Kidney (tissue), 22 donors: ENCODE measurements at places on chromosomes 4 and X. TPM values are rescaled to one million over a fixed set of nuclear protein-coding genes. Genes with fewer than 3 reads are reported as not detected.

Gene MAGEB1
- total RNA-seq: not detected

Gene TRPC5OS
- not detected for total RNA-seq

DNA sequence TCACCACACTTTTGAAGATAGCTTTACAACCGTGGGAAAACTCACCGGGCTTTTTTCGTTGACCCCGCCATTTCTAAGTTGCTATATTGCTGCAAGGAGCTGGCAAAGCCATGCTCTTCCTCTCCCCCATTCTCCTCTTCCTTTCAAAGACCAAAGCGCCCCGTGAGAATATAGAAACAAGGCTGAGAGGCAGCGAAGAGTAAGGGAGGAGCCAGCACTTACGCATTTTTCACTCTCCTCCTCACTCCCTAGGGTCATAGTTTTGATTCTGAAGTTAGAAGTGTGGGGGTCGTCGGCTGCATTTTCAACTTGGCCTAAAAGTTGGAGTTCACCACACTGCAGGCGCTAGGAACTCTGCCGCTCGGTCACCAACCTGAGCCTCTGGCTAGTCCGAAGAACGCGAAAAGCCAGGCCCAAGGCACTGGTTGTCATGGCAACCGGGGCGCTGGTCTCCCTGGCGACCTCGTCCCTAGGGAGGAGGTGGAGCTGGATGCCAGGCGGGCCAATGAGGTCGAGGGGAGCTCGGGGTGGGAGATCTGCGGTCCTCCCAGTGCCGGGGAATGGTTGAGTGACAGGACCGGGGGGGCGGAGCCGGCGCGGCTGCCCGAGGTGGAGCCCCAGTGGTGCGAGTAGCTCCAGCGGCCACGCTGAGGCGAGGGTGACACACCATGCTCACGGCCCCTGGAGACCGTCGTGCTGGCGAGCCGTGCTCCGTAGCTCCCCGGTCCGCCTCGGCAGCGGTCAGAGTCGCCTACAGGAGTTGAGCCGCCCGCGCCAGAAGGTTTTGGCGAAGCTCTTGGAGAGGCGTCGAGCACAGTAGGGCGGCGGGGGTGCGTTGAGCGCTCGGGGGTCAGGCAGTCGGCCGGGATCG is at the start of gene PTPN13:
Gene PTPN13 (plus strand): TSS at position 628 of the 871 bp plus-strand sequence. CDS start 40,942 bp downstream, outside the sequence.
- H3K27ac ChIP-seq: peak within 1 kb of the TSS; percentile 87
- no peaks in the 10 kb centered on the region for H3K27me3 ChIP-seq
- H3K36me3 ChIP-seq: no peaks in the 10 kb centered on the region
- DNase-seq: peak; percentile 99

DNA sequence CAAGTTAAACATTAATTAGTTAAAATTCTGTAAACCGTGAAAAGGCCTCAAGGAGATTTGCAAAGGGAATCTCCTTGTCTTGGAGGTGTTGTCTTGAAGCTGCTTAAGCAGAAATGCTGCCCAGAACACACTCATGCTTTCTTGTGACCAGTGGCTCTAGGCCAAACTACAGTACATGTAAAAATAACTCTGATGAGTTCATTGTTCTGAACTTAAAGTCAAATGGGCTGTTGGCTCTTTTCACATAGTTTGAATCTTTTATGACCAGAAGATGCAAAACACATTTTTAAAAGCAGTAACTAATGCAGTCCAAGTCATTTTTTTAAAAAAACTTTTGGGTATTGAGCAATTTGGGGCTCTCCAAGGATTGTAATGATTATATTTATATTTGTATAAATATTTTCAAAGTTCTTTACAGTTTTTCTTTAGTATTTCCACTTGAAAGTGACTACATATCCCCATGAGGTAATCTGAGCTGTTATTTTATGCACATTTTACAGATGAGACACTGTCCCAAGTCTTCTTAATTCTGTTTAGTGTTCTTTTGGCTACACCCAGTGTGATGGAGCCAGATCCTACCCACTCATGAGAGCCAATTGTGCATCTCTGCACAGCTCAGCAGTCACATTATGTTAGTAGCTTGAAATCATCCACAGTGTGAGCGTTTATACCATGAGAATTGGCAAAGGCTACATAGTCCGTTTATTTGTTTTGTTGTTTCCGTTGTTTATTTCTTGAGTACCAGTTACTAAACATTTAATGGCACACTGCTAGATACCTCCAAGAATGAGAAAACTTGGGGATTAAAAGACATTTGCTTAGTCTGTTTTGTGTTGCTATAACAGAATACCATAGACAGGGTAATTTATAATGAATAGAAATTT is 112.8 kb upstream of the ATXN3L start:
- H3K36me3 ChIP-seq: no peaks in the 10 kb centered on the region
- H3K27ac ChIP-seq: no peak overlapping the region
- peak; percentile 87 for DNase-seq
- no peak overlapping the region for H3K4me3 ChIP-seq
- peaks cover 5% of the 10 kb centered on the region for H3K27me3 ChIP-seq
- H3K4me1 ChIP-seq: no peaks in the 10 kb centered on the region
